ENCODE measurements at places on chromosomes 3 and 15.

DNA sequence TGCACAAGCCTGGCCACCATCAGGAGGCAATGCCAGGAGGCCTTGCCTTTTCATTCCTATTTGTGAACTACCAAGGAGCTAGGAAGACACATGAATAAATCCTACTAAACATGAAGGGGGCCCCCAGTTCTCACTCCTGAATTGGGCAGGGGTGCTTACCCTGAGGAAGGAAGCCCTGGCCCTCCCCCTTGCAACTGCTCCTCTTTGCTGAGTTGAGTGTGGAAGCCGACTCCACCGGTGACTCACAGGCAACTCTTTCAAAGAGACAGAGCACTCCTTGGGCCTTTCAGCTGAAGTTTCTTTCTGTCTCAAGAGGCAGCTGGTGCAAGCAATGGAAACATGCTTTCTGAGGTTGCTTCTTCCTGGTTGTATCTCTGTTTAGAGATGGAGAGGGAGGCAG is 1.7 kb downstream of the GABRG3 start:
- DNase-seq, result no peak

- no peak for DNase-seq
Observed at GRCh38 chr15:57619746-57620145, 28.0 kb downstream of the MYZAP start.

- no peak for DNase-seq
Observed at GRCh38 chr3:44237161-44237560, 4.5 kb upstream of the TOPAZ1 start.

DNA sequence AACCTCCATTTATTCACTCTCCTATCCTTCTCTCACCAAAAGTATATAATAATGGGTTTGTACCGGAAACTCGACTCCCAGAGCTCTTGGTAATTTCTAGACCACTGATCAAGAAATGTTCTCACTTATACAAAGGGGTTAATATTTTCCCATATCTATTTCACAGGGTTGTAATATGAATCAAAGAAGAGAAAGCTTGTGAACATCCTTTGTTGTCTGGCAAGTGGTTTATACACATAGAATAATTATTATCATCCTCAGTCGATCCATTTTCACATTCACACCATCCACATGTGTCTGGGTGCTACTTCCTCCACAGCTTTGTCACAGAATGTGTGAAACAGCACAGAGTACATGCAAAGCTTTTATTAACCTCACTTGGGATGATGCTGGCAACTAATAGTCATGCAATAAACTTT is 29.9 kb upstream of the STT3B start:
- peak; percentile 31 for DNase-seq

GRCh38 chr15:99307735-99308134 is 56.5 kb downstream of the LRRC28 start:
- DNase-seq, result no peak

DNA sequence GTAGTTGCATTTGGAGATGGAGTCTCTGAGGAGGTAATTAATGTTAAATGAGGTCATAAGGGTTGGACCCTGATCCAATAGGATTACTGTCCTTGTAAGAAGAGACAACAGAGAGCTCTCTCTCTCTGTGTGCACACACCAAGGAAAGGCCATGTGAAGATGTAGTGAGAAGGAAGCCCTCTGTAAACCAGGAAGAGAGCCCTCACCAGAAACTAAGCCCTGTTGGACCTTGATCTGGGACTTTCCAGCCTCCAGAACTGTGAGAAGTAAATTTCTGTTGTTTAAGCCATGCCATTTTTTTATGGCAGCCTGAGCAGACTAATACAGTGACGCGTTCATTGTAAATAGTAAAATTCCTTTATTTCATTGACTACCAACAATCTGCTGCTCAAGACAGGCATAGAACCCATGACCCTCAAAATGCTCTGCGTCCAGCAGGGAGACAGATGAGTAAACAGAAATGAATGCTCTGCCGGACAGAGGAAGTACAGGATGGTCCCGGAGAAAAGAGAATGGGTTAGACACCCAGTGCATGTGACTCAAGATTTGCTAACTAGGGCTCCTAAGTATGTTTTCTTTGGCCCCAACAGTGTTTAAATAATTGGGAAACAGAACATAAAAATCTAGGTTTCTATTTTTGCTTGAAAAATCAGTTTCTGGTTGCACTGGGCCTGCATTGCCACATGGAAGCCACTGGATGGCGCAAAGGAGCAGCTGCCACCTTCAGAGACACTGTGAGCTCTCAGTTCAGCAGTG is 37.9 kb upstream of the TNFAIP8L3 start:
- DNase-seq, result no peak

DNA sequence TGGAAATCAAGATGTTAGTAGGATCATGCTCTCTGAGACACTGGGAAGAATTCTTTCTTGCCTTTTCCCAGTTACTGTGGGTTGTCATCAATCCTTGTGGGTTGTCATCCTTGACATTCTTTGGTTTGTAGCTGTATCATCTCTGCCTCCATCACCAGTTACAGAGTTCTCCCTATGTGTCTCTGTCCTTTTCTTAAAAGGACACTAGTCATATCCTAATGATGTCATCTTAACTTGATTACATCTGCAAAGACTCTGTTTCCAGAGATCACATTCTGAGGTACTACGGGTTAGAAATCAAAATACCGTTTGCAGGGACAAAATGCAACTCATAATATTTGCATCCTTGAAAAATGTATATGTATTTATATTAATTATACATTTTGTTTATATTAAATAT is 500.4 kb downstream of the ZBBX start:
- DNase-seq, result no peak

DNA sequence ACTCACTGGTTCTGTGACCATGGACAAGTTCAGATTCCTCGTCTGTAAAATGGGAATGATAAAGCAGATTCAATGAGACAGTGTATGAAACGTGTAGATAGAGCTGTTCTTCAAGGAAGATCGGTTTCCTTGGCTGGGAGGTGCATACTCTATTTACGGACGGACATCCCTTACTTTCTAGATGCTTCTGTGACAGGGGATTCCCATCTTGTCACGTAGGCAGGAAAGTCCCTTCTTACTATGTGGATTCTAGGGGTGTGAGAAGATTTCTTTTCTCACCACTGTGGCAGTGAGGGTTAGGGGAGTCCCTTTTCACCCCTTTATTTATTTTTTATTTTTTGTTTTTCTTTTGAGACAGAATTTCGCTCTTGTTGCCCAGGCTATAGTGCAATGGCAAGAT is 180.9 kb upstream of the TBL1XR1 start:
- no peak for DNase-seq

Data from CD4-positive, alpha-beta T cell treated with Interleukin-2 at 100 ng/mL for 4 hours (primary cell).